ENCODE measurements at places on chromosomes 1 and 21.

DNA sequence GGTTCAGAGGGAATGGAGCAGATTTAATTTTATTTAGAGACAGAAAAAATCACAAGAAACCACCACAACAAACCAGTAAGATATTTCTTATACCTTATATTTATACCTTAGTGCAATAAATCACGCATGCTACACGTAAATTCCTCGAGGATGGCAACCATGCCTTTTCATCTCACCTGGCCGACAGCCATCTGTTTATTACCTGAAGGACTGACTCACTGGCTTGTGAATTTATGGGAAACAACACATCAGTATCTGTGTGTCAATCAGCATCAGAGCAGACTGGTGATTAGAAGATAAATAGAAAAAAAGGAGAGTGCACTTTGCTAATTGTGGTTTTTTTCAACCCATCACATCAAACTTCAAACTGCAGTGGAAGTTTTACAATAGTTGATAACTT lies 58.4 kb downstream of the S1PR1 start:
- no peak for DNase-seq

GRCh38 chr1:183121609-183122008 lies 64.5 kb upstream of the LAMC2 start:
- no peak for DNase-seq

DNA sequence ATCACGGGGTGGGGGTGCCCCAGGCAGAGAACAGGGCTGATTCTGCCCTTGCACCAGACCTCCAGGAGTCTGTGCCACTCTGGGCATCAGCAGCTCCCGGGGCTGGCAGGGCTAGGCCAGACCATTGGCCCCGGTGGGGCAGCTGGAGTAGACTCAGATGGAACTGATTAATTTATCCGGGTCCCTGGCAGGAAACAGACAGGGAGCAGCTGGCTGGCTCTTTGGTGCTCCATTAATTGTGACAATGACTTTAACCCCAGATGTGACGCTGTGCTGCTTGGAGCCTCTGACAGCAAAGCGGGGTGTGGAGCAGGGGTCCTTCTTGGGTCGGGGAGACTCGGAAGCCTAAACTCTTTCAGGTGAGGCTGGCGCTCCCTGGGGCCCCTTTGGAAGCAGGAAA lies 9.5 kb downstream of the EPHA8 start:
- DNase-seq: no peak

GRCh38 chr1:30462166-30462565 lies 261.2 kb downstream of the MATN1 start:
- DNase-seq: no peak

GRCh38 chr1:59409549-59409948 lies 112.7 kb downstream of the FGGY start:
- no peak for DNase-seq

DNA sequence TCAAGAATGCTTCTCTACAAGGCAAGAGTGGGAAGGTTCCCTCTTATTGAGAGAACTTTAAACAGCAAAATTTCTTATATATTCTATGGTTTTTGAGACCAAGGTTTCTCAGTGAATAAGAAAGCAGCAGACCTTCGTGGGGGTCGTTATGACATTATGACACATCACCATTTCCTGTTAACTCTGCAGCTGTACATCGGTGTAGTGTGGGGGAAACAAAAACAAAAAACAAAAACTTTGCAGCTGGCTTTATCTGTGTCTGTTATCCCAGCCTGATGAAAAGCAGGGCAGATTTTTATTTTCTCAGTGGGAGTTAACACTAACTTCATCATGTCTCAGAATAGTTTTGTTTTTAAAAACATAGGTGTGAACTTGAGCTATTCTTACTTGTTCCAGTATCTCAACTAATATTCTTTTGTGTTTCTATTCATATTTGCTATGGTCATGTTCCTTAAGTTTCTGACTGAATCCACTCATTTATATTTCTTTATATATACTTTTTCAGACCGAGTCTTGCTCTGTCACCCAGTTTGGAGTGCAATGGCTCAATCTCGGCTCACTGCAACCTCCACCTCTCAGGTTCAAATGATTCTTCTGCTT lies 2.1 kb downstream of the SDE2 start:
- DNase-seq: no peak

DNA sequence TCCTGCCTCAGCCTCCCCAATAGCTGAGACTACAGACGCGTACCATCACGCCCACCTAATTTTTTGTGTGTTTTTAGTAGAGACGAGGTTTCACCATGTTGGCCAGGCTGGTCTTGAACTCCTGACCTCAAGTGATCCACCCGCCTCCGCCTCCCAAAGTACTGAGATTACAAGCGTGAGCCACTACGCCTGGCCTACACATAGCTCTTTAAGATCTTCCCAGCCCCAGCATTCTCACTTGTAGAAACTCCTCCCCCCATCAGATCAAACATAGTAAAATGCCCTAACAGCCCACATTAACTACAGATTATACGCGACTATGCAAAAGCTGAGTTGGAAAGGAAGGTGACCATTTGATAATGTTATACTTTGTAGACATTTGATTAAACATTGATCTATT lies 634.8 kb downstream of the MATN1 start:
- DNase-seq: no peak

DNA sequence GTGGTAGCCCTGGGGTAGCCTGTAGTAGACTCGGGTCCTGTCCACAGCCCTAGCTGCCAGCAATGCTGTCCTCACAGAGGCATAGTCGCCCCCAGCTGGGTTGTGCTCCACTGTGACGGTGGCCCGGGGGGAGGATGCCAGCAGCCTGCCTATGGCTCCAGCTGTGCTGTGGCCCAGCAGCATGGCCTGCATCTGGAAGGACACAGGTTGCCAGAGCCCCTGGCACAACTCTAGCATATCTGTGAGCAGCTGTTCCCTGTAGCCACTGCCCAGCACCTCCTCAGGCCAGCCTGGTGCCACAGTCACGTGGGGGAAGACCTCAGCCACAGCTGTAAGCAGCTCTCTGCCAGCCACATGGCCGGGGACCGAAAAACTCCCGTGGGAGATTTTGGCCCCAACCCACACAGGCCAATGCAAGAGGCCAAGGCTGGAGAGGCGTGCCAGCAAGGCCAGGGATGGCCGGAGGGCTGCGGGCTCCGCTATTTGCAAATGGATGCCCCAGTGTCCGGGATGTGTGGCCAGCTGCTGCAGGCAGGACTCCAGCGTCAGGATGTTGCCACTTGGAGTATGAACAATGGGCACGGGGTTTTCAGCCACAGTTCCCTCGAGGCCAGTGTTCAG lies 13.9 kb downstream of the FAM151A start:
- DNase-seq: no peak
